ENCODE measurements at places on chromosomes 1 and 21. TPM values are rescaled to one million over a fixed set of nuclear protein-coding genes. Genes with fewer than 3 reads are reported as not detected.

GRCh38 chr1:91026320-91026719 lies 4.5 kb upstream of the ZNF644 start:
- DNase-seq = peak; percentile 41

DNA sequence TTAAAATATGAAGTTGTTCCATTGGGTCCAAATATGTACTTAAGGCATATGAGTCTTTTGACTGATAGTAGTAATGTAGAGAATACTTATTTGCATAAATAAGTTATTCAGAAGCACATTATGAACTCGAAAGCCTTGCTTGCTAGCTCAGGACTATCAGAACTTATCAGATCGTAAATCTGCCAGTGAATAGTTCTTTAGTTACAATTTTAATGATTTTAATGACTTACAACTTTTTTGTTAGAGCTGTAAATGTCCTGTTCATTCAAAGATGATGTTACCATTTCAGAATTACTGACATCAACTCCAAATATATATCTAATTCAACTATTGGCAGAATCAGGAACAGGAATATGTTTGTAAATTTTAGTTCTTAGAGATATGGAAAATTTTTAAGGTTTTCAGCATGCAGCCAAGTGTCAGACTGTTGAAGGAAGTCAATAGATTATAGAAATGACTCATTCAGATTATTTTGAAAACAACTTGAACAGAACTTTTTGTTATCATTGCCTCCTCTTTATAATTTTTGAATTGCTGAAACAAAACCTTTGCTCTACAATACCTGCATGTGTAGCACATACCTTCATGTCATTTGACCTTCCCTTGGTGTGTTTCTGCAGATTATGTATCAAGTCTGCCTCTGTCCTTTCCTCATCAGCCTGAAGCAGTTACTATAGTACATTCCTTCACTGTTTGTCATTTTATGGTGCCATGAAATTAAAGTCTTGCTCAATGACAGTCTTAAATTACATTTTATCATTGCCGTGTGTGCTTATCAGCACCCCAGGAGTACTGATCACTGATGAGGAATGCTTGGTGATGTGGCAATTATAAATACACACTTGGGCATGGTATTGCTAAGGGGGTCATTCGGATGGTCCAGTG lies 44.9 kb downstream of the LRRC8D start:
- DNase-seq = peak; percentile 91

- DNase-seq = no peak
Observed at GRCh38 chr1:119790451-119791198, 20.6 kb downstream of the REG4 start.

GRCh38 chr1:53561503-53562105 lies 102.4 kb downstream of the DMRTB1 start:
- DNase-seq = no peak

DNA sequence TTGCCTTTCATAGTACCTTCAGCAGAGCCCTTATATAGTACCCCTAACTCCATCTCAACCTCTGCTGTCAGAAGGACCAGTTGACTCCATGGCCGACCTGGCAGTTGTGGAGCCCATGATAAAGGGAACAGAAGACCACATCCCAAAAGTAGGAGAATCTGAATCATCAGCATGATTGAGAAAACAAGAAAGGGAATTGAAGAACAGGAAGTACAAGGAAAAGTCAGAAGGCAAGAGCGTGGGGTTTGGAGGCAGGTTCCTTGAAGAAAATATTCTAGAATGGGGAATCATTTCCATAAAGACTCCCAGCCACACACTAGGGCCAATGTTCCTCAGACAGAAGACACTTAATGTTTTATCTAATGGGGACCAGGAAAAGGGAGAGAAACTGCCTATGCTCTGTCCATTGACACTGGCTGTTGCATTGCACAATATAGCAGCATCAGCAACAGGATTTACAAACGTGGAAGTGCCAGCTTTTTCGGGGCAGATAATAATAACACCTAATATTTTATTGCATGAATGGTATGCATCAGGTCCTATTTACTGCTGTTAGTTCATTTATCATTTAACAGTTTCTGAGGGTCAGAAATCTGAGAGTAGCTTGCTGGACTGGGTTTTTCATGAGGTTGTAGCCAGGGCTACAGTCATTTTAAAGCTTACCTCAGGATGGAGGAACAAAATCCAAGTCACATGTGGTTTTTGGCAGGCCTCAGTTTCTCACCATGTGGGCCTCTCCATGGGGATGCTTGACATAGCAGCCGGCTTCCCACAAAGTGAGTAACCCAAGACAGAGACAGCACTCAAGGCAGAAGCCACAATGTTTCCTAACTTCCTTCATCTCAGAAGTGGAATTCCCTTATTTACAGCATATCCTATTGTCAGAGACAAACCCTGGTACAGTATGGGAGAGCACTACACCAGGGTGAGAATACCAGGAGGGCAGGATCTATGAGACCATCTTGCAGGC lies 483.4 kb downstream of the PLPP3 start:
- DNase-seq = peak; percentile 73

DNA sequence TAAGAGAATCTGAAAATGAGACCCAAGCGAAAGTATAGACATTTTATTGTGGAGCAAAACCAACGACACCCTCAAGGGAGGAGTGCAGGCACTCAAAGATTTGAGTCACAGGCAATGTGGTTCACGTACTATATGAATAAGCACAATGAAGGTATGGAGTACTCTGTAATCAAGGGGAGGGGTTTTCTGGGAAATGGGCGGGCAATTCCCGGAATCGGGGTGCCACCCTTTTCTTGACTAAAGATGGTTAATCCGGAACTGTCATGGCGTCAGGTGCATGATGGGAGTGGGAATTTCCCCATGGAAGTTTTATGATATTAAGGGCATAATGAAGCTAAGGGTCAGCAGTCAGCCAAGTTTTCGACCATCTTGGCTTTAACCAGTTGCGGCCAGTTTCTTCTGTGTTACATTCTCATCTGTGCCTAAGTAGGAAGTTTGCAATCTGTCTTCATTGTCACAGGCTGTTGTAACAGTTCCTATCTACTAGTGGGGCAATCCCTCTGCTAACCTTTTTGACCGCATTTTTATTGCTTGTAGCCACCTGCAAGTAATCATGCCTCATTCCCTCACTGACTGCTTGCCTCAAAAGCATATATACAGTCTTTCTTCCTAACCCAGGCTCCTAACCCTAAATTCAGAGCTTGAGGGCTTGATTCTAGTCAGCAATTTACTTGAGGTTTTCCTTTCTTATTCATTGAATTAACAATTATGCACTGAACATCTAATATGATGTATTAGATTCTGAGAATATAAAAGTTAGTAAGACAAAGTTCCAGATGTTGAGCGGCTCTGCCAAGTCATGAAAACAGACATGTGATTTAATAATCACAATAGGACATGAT lies 775 bp upstream of the AIM2 start:
- no peak for DNase-seq

DNA sequence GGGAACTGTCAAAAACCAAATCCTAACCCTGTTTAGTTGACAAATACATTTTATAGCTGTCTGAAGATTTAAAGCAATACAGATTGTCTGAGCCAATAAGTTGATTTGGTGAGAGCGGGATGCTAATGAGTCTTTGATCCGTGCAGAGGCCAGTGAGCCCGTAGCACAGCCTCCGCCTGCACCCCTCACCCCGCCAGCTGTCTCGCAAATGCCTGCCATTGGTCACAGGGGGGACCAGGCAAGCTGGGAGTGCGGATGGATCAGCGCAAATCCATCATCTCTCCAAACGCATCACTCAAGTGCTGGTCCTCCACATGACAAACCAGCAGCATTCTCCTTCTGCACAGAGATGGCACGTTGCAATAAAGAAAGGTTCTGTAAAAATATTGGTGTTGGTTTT lies 51.0 kb downstream of the ZBTB18 start:
- DNase-seq = no peak

DNA sequence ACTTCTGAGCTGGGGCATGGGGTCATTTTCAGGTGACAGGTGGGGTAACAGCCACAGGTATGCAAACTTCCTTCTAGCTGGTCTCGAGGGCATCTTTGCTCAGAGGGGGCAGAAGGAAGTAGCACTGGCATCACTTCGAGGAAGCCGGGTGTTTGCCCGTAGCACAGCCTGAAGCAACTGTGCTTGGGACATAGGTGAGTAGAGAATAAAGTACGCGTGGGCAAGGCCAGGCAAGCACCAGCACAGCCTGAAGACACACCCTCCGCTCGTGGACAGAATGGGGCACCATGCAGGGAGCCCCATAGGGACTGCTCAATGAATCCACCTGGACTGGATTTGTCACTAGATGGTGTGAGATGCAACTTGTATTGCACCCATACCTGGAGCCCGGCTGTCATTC lies 167.1 kb downstream of the KCNJ6 start:
- DNase-seq = no peak

DNA sequence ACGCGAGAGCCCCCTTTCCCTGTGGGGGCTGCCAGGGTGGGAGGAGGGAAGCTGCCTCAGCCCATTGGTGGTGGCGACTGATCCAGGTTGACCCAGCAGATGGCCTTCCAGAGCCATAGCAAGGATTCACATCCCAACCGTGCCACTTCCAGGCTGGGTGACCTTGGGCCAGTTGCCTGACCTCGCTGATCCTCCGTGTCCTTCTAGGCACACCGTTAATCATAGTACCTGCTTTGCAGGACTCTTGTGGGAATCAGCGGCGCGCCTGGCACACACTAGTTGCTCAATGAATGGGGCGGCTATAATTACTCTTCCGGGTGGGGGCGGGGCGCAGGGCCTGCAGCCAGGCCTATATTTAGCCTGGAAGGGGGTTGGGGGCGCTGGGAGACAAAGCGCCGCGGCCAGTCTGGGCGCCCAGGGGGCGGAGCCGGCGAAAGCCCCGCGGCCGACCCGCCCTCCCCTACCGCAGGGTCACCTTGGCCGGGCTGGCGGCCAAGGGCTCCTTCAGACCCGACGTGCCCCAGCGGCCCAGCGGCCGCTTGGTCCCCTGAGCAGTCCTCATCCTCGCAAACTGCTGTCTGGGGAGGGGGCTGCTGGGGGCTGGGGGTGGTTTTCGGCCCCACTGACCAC lies 5.1 kb downstream of the HSPB7 start:
- DNase-seq = peak; percentile 73

DNA sequence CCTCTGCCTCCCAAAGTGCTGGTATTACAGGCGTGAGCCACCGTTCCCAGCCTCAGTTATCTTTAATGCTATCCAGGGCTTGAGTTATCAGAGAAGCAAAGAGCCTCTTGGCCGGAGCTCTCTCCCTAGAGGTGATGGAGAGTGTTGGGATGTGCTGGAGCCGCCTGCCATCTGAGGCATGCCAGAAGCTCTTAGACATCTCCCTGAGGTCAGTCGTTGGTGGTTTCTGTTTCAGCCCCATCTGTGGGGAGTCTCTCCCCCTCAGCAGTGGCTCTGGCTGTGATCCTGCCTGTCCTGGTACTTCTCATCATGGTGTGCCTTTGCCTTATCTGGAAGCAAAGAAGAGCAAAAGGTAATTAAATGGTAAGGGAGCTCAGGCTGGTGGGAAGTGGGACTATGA lies 11.6 kb upstream of the ZNF691 start:
- DNase-seq = no peak

DNA sequence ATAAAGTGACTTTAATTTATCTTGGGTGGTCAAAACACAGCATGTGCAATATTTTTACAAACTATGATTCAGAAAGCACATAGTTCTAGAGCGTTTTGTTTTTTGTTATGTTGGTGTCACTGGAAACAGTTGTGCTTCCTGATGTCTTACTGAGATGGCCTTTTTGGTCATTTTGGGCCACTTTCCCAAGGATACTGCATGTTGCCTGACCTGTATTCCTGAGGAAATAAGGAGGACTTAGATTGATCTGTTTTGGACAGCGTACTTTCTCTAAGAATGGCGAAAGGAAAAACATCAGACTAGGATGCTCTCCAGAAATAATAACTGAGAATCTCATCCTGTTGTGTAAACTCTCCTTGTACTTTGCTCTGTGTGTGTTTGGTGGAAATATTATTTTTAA lies 451.2 kb downstream of the USP25 start:
- no peak for DNase-seq

GRCh38 chr1:27635396-27636142 lies 584 bp upstream of the FGR start:
- no peak for DNase-seq

DNA sequence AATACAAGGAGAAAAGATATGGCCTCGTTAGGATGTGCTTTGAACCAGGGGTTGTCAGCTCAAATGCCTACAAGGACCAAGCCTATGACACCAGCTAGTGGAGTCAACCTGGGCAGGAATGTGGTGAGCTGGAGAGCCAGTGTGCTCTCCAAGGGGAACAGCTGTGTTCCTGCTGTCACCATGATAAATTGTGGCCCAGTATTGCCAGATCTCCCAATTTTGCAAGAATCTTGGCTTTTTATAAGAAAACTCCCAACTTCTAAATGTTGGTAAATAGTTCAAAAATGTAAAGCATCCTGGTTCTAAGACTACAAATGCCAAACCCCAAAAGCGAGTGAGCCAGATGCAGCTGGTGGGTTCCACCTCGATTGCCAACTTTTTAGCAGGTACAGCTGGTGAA lies 391.1 kb downstream of the PLPP3 start:
- no peak for DNase-seq

GRCh38 chr1:212615201-212615470 lies 6.6 kb downstream of the ATF3 start:
- DNase-seq = no peak

- no peak for DNase-seq
Observed at GRCh38 chr1:235025422-235025984, 103.1 kb downstream of the TOMM20 start.

- peak; percentile 9 for DNase-seq
Observed at GRCh38 chr1:8303141-8303540, 14.8 kb upstream of the SLC45A1 start.

DNA sequence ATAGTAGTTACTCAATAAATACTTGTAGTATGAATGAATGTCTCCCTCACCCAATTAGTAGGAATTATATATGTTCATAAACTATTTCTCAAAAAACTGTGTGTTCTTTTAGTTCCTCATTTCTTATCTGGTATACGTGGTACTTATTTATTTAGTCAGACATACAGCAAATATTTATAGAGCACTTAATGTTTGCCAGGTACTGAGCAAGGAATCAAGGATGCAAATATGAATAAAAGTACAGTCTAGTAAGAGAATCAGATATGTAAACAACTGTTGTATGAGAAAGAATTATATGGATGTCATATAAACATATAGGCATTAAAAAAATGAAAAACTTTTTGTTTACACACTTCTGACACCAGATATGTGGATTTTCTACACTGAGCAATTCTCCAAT lies 58.5 kb downstream of the ATF6 start:
- no peak for DNase-seq

GRCh38 chr1:183886853-183887252 lies 81.9 kb downstream of the RGL1 start:
- DNase-seq = no peak

DNA sequence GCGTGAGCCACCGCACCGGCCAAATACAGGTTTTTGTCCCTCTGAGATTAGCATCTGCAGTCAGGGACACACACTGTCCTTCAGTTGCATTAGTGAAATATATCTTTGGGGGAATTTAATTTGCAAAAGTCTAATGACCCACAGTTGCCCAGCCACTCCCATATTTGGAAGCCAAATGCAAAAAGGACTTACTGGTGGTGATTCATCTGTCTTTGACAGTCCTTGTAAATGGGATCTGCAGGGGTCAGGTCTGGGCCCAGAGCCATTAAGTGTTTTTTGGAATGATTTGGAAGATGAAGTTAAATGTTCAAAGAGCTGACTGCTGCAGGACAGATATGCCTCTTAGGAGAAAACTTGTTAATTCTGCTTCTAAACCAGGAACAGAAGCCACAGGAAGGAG lies 44.6 kb upstream of the DNASE2B start:
- DNase-seq = no peak

- DNase-seq = no peak
Observed at GRCh38 chr1:160777486-160778089, 18.4 kb upstream of the LY9 start.

IFT25 gene
- total RNA-seq = 23.7 TPM

TIMM17A gene
- 72.0 TPM for total RNA-seq

NEGR1 gene
- total RNA-seq = 14.9 TPM

NADK gene
- 34.9 TPM for total RNA-seq

PFDN2 gene
- total RNA-seq = 28.7 TPM

LCE1E gene
- total RNA-seq = not detected

HSPA6 gene
- total RNA-seq = 0.25 TPM

Measured in renal cortical epithelial cell (primary cell).